ENCODE measurements at places on chromosomes 13 and 19.

GRCh38 chr13:48403151-48403631 lies 9.7 kb downstream of the LPAR6 start:
- DNase-seq = no peak

DNA sequence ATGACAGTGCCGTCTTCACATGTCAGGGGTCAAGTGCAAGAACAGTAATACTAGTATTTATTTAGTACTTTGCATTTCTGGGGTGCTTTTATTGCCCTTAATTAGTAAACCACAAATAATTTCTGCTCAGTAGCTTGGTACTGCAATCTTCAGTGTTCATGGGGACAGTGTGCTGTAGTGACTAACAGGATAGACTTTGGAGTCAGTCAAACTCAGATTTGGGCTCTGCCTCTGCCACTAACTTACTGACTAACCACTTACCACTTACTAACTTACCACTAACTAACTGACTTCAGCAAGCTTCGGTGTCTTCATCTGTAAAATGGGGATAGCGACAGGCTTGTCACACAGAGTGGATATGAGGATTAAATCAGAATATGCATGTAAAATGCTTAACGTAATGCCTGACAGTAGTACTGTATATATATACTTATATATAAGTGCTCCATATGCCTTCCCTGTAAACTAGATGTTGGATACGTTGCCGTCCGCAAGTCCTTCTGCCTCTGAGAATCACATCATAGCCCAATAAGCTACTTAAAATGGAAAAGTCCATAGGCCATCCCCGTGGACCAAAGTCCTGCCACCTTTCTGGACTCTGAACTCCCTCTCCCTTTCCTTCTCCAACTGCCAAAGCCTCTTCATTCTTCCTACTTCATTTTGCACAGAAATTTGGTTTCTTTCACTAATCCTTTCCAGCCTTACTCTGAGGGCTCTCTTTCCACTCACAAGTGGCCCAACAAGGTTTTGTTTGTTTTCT lies 158.1 kb downstream of the ZIC5 start:
- no peak for DNase-seq

DNA sequence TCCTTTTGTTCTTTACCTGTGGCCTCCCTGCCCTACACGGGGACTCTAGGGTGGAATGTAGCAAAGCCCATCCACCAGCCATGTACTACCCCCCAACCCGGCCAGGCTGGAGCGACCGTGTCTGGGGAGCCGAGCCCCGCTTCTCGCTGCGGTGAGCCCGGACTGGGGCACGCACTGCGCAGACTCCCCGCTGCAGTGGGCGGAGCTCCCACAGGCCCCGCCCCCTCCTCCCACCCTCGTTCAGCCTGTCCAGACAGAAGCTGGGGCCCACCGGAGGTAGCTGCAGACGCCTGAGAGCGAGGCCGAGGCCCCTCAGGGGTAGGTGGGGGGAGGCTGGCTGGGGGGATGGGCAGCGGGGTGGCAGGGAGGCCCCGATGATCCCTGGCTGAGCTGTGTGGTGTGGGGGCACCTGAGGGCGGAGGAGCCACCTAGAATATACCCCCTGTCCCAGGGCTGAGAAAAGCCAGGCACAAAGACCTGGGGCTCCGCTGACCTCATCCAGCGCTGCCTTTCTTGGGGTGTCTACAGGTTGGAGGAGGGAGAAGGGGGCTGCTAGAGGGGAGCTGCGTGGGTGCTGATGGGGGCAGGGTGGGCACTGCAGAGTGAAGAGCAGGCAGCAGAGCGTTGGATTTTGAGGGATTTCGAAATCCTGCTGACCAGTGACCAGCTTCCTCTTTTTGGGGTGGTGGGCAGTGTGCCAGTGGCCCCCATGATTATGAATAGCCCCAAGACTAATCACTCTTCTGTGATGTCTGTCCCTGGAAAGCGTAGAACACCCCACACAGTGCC lies 17.3 kb downstream of the PLD3 start:
- peak; percentile 52 for DNase-seq

DNA sequence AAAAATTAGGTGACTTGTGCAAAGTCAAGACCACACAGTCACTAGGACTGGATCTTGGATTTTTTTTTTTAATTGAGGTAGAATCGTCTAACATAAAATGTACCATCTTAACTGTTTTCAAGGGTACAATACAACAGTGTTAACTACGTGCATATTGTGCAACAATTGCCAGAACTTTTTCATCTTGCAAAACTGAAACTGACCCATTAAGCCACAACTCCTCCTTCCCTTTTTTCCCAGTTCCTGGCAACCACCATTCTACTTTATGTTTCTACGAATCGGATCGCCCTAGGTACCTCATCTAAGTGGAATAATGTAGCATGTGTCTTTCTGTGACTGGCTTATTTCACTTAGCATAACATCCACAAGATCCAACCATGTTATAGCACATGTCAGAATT lies 37.5 kb upstream of the POMP start:
- DNase-seq = no peak

Measured in fibroblast of skin of left quadriceps (primary cell).